Progenitor cell of endocrine pancreas (in vitro differentiated cells): ENCODE measurements at places on chromosomes 4 and X.

- no peak for DNase-seq
Measured at GRCh38 chr4:145876531-145877180, 62.0 kb downstream of the ZNF827 start.

DNA sequence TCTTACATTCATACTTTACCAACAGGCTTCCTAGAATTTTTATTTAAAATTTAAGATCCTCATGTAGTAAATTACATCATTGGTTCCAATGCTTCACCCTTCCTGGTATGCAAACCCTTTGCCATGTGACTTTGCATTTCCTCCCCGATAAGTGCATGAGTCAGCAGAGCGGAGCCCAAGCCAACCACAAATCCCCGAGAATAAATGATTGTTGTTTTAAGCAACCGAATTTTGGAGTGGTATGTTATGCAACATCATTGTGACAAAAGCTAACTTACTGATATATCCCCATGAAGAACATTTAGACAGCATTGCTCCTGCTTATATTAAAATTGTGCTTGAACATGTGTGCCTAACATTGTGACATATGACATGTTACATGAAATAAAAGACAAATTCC lies 199.4 kb upstream of the DDX53 start:
- DNase-seq, result no peak

GRCh38 chr4:70586841-70587240 lies 5.2 kb upstream of the AMBN start:
- no peak for DNase-seq

- no peak for DNase-seq
Measured at GRCh38 chr4:77921701-77922100, 59.1 kb downstream of the MRPL1 start.

DNA sequence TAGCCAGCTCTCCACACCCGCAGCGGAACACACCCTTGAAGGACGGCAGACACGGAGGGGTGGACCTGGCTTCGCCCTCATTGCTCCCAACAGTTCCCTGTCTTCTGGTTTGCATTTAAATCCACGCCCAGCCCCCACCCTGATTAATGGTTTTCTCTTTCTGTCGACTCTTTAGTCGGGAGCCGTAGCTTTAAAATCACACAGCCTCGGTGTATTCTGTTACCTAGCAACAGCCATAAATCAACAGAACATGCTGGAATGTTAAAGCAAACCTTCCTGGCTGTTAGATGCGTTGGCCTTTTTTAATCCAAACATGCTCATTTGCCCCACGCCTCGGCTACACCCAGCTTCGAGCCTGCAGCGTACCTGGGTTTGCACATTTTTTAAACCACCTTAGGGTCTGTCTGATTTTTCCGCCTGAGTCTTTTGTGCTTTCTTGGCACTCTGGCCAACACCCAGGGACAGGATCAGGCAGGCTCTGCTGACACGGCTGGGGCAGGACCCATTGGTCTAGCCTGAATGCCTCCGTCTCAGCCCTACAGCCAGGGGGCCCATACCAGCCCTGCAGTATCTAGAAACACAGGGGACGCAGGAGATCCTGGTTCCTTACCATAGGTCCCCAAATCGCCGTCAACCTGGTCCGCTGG lies 21.4 kb upstream of the PPP2R2C start:
- DNase-seq, result no peak

- DNase-seq, result no peak
Measured at GRCh38 chr4:100834616-100835015, 316.8 kb upstream of the EMCN start.

DNA sequence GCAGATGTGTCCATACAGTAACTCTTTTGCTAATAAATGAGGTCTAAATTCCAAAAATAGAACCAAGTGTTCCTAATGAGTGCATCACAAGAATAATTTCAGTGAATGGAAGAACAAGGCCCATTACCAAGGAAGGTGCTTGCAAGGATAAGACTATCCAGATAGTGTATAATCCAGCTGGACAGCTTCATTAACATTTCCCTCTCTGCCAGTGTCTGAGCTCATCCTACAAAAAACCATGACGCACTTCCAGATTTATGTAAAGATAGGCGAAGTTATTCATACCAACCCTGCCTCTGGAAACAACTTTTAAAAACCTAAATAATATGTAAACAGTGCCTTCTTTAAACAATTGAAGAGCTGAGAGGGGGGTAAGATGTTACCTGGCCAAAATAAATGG lies 177.9 kb upstream of the STK26 start:
- no peak for DNase-seq

- peak; percentile 99 for DNase-seq
Measured at GRCh38 chrX:15737959-15738902, at the start of gene CA5B. CA5B (plus strand) TSS chrX:15738270; CDS start chrX:15750024, 11,754 bp downstream.

DNA sequence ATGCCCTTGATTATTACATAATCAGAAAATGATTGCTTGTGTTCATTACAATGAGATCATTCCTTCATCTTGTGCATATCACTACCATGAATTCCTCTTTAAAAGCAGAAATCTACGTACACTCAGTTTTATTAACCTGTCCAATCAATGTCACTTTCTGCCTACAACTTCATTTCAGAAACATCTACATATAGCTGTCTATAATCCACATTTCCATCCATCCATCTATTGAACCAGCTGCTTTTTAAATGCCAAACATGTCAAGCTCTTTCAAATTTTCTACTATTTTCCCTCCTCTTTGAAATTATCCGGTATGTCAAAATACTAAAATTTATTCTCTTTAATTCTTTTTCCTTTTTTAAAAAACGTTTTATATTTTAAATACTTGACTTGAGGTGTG lies 462.0 kb downstream of the GABRG1 start:
- no peak for DNase-seq
